ENCODE measurements at places on chromosomes 5 and 9.

- no peak for DNase-seq
These were observed 89.0 kb downstream of the UBAP2 start for GRCh38 chr9:33959725-33960124.

- peak; percentile 43 for DNase-seq
These were observed 8.0 kb upstream of the WHRN start for GRCh38 chr9:114513055-114513958.

DNA sequence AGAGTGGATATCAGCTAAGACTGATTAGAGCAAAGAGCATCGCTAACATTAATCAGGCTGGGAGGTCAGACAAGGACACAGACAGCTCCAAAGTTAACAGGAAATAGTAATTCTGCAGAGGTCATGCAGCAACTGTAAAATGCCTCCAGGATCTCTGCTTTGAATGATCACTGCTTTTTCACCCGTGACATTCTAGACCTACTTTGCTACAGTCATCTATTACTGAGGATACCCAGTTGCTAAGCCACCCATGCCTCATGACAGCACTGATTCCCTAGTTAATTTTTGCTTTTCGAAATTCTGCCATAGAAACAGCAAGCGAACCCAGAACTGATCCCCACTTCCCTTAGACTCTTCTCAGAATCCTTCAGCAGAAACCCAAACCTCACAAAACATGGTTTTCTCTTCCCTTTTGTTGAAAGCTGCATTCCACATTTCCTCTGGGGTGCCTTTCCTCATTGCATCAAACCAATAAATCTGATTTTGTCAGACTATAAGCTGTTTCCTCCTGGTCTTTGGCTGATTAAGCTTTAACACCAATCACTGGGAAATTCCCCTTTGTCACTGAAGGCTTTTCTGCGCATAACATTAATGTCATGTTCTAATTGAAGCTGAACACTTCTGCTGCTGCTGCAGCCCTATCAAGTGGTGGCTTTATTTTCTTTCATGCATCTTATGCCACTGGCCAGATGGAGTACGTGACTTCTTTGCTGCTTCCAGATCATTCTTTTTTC, 201.1 kb upstream of the CHD1 start:
- peak; percentile 89 for DNase-seq

GRCh38 chr5:83931969-83932368, 211.3 kb upstream of the HAPLN1 start:
- DNase-seq: no peak

- no peak for DNase-seq
These were observed 34.9 kb downstream of the SH3GL2 start for GRCh38 chr9:17613758-17614157.

DNA sequence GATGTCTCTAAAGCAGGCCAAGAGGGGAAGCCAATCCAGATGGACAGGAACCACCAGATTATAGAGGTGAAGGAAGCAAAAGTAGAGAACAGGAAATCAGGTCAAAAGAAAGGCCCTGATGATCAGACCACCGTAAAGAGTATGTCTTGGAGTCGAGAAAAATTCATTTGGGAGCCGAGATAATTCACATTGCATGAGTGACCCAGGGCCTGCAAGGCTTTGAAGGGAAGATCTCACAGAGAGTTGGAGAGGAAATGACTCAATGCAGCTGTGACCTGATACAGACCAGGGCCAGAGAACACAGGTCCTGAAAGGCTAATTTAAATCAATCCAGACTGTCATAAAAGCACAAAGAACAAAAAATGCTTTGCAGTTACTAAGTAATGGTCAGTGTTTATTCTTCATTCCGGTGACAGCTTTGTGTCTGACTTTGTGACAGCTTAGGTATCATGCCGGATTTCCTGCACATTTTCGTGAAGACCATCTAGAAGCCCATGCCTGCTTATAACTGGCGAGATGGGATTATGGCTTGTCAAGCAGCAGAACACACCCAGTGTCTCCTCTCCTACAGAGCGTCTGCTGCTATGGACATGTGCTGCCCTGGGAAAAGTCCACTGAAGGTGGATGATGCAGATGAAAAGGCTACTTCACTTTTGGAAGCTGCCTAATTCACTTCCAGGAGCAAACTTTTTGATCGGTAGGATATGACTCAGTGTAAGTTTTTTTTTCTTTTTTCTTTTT, 5.8 kb upstream of the ACTBL2 start:
- peak; percentile 37 for DNase-seq

DNA sequence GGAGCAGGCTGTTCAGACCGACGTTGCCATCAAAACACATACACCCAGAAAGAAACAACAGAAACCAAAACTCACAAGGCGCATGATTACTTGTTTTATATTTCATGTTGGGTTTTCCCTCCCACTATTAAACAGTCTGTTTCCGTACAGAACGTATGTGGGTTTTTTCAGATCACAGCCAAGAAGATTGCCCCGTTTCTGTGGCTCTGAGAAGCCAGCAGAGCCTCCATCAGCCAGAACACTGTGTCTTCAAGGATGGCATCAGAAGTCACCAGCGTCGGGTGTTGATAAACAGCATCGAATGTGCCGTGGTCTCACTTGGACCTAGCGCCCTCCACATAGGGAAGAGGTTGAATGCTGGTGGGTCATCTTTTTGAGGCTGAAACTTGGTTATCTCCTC, 42.8 kb downstream of the FAM78A start:
- DNase-seq: no peak

- no peak for DNase-seq
These were observed 41.7 kb downstream of the TMEM161B start for GRCh38 chr5:88226881-88227450.

GRCh38 chr9:132020272-132020671, 59.4 kb downstream of the MED27 start:
- DNase-seq: no peak

DNA sequence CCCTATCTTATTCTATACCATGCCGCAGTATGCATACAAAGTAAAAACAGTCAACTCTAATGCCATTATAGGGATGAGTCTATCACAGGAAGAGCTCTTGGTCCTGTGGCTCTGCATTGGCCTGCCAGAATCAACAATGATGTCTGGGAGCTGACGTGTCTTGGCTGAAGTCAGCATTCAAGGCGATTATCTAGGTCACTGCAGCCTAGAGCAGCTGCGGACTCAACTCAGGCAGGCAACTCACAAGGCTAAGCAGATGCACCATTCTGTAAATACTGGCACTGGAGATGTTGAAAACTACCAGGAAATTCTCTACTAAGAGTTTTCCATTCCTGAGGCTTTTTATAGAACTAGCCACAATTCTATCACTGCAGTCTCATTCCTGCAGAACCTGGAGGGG, 13.3 kb downstream of the SPATA9 start:
- DNase-seq: no peak

DNA sequence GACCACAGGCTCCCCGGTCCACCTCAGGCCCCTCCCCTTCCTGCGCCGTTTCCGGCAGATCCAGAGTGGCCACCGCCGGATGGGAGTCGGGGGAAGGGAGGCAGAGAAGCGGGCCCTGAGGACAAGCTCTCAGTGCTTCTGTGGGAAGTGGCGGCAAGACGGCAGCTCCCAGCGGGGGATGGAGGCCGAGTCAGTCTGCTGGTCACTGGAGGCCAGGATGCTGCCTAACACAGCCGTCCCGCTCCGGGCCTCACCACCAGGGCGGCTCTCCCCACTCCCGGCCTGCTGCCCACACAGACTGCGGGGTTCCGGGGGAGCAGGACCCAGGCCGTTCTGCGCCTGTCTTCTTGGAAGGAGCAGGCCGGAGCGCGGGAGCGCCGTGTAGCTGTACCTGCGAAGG, 31.4 kb downstream of the FXN start:
- DNase-seq: no peak

DNA sequence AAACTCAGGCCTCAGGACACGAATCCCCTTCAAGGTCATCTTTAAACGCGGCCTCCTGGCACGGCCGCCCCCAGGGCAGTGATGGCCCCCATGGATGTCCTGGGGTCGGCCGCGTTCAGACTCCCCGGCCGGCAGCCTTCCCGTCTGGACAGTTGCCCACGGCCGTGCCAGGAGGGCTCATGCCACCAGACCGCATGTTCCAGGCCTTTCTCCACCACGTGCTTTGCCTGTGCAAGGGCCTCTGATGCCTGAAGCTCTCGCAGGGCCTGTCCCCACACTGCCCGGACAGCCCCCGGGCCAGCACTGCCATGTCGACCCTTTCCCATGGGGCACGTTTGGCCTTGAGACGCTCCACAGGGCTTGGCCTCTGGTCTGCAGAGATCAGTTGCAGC, 34.6 kb downstream of the SLC9A3 start:
- no peak for DNase-seq

GRCh38 chr5:114782869-114783268, 386.8 kb downstream of the TRIM36 start:
- no peak for DNase-seq

DNA sequence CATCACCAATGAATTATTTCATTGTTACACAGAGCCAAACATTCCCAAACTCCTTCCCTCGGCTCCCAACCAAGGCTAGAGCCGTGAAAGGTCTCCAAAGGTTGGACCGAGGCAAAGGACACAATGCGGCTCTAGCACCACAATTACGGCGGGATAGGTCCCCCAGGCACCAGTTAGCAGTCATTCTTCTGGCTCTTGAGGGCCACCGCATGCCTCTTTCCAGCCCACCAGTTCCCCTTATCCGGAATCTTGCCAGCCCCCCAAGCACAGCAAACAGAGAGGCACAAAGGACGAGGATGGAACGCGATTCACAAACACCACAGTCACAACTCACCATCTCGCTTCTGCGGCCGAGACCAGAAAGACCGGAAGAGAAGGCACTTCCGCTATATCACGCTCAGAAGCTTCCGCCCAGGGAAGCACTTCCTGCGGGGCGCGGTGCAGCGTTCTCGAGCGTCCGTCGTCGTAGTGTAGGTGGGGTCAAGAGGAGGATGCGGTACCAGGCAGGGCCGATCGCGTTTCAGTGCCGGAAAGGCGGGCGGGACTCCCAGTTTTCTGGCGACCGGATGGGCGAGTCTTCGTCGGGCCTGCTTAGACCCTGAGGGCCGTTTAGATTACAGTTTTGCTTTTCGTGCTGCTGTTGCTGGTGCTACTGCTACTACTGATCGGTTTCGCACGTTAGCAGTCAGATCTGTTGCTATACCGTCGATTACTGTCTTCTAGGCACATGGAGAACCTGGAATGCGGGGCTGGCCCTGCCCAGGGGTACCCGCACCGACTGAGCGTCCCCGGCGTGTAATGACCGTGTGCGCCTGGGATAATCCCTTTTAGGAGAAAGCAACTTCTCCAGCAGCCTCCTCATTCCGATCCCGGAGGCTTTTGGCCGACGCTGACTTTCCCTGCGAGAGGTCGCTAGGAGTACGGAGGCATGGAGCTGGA, at the start of gene RPL37:
Gene RPL37, minus strand, starts transcription at position 374 of the 939 bp plus-strand sequence. Its CDS starts 37 bp downstream, at position 337.
- peak; percentile 96 for DNase-seq

GRCh38 chr5:133528841-133529240, 83.5 kb downstream of the FSTL4 start:
- no peak for DNase-seq

DNA sequence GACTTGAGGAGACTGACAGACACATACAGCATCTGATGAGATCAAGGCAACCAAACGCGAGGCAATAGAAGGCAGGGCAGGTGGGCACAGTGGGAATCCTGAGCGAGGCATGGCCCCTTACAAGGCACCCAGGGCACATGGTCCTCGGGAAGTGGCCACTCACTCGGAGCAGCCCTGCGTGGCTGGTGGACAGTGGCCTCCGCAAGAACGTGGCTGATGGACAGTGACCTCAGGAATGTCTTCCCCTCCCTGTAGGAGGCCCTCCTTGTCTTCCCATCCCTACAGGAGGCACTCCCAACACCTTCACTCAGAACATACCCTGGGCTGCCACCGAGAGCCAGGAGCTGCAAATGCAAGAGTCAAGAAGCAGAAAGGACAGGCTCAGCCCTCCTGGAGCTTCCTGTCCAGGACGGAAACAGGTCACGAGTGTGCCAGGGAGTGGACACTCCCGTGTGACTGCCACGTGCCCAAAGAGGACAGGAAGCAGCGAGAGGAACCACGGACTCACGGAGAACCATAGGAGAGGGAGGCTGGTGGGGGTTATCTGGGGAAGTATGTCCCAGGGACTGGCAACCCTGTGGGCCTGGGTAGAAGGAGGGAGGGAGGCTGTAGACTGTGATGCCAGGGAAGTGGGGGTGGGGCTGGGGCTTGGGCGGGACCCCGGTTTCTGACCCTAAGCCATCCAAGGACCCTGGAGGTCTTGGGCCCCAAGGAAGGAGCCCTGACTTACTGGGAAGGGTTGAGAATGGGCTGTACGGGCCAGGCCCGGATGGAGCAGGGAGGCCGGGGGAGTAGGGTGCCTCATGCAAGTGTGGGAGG, 321.9 kb upstream of the IRX4 start:
- no peak for DNase-seq

GRCh38 chr5:143705381-143705780, 106.6 kb upstream of the HMHB1 start:
- no peak for DNase-seq

- peak; percentile 78 for DNase-seq
These were observed 67.4 kb downstream of the VCAN start for GRCh38 chr5:83538786-83539462.

GRCh38 chr5:103638979-103639378, 76.4 kb upstream of the NUDT12 start:
- no peak for DNase-seq

DNA sequence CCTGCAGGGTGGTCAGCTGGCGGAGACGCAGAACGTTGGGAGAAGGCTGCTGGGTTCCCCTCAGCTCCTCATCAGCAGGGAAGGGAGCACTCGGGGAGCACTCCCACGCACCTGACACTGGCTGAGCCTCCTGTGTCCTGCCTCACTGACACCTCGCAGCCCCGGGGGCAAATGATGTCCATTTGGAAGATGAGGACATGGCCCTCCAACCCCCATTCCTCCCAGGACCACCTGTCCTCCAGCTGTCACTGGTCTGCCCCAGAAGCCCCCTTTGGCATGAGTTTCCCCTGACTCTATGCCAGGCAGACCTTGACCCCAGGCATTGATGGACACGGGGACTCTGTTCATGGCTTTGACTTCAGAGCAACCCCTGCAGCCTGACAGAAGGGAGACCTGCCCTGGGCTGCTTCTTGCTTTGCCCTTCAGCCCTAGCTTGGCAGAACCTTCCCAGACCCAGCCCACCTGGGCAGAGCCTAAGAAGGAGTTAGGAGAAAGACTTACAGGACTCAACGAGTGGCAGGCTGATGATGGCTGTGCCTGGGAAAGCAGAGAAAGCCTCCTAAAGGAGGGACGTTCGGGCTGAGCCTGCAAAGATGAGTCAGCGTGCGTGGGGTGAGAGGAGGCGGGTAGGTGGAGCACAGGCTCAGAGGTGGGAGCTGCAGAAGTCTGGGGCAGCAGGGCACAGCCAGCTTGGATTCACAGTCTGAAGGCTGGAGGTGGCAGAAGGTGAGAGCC, 90.6 kb downstream of the LMX1B start:
- DNase-seq: no peak

GRCh38 chr9:81492710-81493447, 196.5 kb downstream of the TLE1 start:
- DNase-seq: peak; percentile 64

All from MV-4-11 (cell line).